Stimulated activated CD8-positive, alpha-beta memory T cell treated with anti-CD3 and anti-CD28 coated beads, Interleukin-7, amount 100 ng/mL, for 1 hour (primary cell): ENCODE measurements at places on chromosomes 5 and 9.

- DNase-seq = no peak
Observed at GRCh38 chr5:865168-865521, 14.4 kb upstream of the ZDHHC11 start.

DNA sequence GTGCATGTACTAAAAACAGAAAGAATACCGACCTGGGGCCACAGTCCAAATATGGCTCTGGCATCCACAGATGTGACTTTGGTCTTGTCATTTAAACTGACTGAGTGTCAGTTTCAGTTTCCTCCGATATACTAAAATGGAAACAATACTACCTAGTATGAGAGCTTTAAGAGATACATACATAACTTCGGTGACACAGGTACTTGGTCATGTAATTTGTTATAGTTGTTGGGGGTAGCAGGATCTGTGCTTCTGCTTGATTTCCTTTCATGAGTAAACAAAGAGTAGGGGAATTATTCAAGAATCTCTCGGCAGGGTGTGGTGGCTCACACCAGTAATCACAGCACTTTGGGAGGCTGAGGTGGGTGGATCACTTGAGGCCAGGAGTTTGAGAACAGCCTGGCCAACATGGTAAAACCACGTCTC is 32.1 kb downstream of the MTMR12 start:
- no peak for DNase-seq

DNA sequence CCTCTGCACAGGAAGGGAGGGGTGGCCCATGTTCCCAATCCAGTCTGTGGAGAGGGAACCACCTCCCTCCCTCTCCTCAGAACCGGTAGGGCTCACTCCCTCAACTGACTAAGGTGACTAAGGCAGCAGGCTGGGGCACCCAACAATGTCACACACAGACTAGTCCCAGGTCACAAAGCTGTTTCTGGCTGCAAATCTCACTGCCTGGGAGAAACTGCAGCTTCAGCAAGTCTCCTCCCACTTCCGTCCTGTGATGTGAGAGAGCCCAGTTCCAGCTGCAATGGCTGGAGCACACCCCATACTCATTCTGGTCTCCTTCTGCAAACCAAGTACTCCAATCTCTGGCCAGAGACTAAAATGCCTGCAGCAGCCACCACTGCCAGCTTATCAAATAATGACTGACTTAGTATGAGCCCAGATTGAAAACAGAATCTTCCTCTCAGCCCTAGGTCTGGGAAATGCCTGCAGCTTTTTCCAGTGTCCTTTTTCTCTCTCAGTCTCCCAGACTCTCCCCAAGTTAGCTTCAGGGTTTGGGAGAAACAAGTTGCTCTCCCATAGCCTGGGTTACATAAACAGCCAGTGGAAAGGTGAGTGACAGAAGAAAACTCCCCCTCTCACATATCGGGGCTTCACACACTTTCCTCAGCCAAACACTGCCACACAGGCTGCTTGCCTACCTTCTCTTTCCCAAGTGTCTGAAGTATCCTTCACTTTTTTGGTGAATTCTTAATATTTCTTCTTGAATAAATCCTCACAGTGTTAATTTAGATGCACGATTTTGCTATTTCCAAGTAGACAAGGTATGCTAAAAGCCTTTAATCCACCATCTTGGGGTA is 247.4 kb upstream of the RASA1 start:
- no peak for DNase-seq

GRCh38 chr9:29659014-29659413 is 2085.7 kb upstream of the C9orf72 start:
- DNase-seq = no peak

GRCh38 chr5:129631961-129632360 is 115.9 kb upstream of the MINAR2 start:
- no peak for DNase-seq

DNA sequence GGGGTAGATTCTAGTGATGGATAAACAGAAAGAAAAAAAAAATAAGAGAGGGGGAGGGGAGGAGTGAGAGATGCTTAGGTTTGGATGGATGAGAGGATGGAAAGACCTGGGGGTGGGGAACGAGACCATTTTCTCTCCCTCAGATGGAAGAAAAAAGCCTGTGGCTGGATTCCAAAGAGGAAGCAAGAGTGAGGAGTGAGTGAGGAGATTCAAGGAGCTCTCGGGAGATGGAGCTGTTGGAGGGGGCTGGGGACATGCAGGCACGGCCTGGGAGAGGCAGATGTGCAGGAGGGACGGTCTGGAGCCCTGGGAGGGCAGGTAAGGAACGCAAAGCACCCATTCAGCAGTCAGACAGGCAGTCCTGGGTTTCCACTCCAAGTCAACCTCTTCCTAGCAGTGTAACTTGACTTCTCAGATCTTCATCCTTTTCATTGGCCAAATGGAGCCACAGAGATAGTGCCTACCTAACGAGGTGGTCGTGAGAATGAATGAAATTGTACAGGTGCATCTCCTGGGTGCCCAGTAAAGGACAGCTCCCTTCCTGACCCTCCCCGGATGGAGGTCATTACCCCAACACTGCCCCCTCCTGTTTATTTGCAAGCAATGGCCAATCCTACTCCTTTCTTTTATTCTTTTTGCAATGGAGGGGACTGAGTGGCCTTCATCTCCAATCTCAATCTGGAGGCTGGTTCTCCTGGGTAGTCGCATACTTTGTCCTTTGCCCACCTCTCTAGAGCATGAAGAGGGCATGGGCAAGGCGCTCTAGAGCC is 52.2 kb downstream of the PCDH1 start:
- DNase-seq = no peak

GRCh38 chr9:105646879-105647594 is 15.2 kb upstream of the TAL2 start:
- no peak for DNase-seq

GRCh38 chr5:60295423-60295822 is 401.9 kb upstream of the PDE4D start:
- DNase-seq = no peak

DNA sequence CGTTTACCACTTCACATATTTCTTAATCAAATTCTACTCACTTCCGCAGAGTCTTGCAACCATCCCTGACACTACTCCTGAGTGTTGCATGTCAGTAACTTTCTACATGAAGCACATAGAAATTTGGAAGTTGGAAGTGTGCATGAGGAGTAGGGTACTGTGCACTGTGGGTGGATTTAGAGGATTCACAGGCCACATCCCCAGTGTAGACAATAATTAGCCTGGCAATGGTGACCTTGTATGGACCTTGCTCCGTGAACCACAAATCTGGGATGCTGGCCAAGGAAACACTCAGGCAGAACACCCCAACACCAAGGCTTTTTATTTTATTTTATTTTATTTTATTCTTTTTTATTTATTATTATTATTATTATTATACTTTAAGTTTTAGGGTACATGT is 25.5 kb downstream of the CTSL start:
- no peak for DNase-seq

DNA sequence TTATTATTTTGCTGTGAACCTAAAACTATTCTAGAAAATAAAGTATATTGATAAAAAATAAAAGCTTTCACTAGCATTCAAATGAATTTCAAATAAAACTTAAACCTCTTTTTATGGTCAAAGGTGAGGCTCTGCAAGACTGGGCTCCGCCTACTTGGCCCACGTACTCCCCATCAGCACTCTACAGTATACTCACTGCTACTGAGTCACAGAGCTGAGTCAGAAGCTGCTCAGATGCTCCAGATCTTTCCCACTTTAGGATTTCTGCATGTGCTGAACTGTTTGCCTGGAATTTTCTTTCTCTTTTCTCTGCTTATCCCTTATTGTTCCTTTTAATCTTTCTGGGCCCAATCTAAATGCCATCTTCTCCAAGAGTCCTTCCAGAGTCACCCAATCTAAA is 331.9 kb upstream of the CCNG1 start:
- DNase-seq = no peak

DNA sequence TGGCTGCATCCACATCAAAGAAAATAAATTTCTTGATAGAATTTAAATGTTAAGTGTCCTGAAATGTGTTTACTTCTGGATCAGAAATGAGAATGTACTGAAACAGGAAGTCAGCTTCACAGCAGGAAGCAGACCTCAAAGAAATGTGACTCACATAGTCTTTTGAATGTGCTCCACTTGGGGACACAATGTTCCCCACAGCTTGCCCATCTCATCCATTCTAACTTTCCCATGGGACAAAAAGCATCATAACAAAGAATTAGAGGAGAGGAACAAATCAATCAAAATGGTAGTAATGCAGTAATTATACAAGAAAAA is 85.7 kb downstream of the GRAMD2B start:
- no peak for DNase-seq

- no peak for DNase-seq
Observed at GRCh38 chr9:14719231-14719923, 3.2 kb downstream of the CER1 start.

- no peak for DNase-seq
Observed at GRCh38 chr5:56838409-56839039, 23.2 kb downstream of the MAP3K1 start.

DNA sequence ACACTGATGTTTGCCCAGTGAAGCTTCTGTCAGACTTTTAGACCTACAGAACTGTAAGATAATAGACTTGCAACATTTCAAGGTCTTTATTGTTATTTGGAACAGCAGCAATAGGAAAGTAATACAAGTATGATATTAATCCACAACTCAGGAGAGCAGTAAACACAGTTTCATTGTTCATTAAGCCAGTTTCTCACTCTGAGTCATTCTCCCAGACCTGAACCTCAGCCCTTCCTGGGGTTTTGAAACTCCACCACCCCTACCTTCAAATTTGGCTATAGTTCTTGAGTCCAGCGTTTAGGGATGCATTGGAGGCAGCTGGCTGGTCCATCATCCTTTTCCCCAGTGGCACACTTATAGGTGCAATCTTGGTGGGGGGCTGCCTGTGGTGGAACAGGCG is 203.2 kb downstream of the RAB3C start:
- DNase-seq = no peak

DNA sequence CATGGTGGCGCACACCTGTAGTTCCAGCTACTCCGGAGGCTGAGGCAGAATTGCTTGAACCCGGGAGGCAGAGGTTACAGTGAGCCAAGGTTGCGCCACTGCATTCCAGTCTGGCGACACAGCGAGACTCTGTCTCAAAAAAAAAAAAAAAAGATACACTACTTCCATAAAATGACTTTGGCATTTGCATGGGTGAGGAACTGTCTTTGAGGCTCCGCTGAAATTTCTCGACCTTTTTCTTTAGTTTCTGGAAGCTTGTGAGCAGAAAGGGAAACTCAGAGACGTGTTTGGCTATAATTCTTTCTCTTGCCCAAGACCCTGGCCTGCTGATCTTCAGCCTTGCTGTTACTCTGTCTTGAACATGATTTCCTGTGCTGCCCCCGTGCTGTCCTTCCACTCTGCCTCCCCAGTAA is 37.3 kb downstream of the SPIN1 start:
- no peak for DNase-seq

DNA sequence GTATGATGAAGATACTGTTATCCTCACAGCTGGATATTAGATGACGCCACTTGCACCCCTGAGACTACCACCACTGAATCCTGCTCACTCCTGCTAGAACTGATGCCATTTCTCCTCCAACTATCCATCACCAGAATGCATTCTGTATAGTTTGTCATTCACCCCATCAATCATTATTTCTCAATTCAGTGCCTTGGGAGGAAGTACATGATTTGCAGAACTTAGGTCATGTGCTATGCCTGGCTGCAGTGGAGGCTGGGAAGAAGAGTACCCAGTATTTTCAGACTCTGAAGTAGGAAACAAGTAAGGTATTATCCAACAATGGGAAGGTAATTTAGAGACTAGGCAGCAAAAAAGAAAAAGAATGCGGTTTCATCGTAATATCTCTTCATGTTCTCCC is 26.2 kb upstream of the HSD17B4 start:
- no peak for DNase-seq

DNA sequence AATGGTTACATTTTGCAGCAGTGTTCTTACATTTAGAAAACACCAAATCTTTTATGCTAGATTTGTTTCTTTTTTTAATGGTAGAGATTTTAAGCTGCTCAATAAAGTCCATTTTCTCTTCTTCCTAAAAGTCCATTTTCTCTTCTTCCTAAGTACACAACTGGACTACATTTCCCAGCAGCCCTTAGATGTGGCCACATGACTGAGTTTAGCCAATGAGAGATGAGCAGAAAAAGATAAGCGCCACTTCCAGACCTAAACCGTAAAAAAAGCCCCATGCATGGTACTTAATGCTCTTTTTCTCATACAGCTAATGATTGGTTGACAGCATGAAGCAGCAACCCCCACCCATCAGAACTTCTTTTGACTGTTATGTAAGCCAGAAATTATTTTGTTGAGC is 206.7 kb downstream of the FAM114A2 start:
- no peak for DNase-seq

DNA sequence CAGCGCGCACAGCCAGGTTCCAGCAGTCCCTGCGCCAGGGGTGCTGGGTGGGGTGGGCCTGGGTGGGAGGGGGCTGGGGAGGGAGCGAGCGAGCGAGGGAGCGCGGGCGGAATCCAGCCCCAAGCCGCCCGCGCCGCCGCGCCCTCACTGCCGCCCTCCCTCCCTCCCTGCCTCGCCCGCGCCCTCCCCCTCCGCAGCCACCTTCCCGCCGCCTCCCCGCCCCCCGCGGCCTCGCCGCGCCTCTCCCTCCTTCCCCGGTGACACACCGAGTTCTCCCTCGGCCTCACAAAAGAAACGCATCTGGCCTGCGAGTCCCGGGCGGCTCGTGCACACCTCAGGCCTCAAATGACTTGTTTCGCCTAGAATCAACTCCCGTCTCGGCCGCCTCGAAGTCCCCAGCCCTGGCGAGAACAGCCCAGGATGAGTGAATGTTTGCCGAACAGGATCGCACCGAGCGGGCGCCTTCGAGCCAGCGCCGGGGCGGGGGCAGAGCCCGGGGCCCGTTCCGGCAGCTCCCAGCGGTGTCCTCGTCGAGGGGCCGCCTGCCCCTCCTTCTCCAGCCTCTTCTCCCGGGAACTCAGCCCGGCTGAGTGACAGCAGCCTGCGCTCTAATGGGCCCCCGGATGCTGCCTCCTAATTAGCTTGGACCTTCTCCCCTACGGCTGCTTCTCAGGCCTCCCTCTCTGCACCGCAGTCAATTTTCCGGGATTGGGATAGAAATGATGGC is 371 bp upstream of the PITX1 start:
- DNase-seq = no peak

DNA sequence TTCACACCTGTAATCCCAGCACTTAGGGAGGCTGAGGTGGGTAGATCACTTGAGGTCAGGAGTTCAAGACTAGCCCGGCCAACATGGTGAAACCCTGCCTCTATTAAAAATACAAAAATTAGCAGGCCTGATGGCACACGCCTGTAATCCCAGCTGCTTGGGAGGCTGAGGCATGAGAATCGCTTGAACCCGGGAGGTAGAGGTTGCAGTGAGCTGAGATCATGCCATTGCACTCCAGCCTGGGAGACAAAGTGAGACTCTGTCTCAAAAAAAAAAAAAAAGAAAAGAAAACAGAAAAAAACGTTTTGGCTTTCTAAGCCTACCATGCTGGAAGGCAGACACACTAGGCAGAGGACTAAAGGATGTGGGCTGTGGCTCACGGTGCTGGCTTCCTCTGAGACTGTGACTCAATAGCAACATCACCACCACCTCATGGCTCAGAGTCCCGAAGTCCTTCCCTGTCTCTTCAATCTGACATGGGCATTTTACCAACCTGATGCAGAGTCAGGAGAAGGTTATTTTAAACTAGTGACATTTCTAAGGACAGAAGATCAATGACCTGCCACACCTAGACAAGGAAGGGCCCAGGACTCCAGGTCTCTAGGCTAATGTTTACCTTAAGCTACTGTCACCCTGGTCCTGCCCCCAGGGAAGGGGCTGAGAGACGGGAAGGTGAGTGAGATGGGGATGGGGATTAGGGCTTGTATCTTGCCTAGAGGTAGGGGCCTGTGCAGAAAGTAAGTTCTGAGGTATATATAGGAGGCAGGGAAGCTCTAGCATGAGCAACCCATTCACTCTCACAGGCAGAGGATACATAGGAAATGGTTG is 3.7 kb downstream of the ECSCR start:
- DNase-seq = peak; percentile 55

GRCh38 chr9:129068990-129069861 is 11.7 kb upstream of the DOLPP1 start:
- peak; percentile 33 for DNase-seq
